ENCODE measurements at places on chromosomes 2 and 18.

GRCh38 chr2:224973112-224974016 is 68.9 kb downstream of the DOCK10 start:
- DNase-seq, result no peak

GRCh38 chr2:163828771-163829170 is 93.0 kb upstream of the FIGN start:
- no peak for DNase-seq

- no peak for DNase-seq
Observed at GRCh38 chr2:206614811-206615210, 27.5 kb upstream of the FAM237A start.

GRCh38 chr2:233409286-233409991 is 55.1 kb downstream of the DGKD start:
- DNase-seq, result no peak

- DNase-seq, result no peak
Observed at GRCh38 chr2:3679616-3680393, 21.8 kb downstream of the ALLC start.

- no peak for DNase-seq
Observed at GRCh38 chr18:250685-251084, 17.2 kb downstream of the THOC1 start.

- no peak for DNase-seq
Observed at GRCh38 chr2:233813236-233814055, 35.3 kb downstream of the MROH2A start.

- no peak for DNase-seq
Observed at GRCh38 chr2:52536929-52537460, 1230.6 kb upstream of the CHAC2 start.

DNA sequence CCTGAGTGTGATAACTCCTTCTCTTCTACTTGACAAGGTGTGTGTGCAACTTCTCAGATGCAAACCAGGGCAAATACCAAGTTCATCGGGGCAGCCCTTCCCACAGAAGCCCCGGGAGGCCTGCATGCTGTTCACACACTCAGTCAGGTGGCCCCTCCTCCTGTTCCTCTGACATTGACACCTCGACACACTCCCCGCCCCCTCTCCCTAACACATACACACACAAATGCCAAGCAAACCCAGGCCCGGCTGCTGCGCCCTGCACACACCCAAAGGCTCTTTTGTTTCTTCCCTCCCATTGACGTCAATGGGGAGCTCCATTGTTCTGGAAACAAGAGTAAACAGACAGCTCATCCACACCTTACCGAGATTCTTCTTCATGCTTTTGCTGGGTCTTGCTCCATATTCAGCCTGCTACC is 1.7 kb upstream of the PER2 start:
- DNase-seq, result no peak

- DNase-seq, result no peak
Observed at GRCh38 chr2:222100704-222101699, 197.8 kb downstream of the PAX3 start.

DNA sequence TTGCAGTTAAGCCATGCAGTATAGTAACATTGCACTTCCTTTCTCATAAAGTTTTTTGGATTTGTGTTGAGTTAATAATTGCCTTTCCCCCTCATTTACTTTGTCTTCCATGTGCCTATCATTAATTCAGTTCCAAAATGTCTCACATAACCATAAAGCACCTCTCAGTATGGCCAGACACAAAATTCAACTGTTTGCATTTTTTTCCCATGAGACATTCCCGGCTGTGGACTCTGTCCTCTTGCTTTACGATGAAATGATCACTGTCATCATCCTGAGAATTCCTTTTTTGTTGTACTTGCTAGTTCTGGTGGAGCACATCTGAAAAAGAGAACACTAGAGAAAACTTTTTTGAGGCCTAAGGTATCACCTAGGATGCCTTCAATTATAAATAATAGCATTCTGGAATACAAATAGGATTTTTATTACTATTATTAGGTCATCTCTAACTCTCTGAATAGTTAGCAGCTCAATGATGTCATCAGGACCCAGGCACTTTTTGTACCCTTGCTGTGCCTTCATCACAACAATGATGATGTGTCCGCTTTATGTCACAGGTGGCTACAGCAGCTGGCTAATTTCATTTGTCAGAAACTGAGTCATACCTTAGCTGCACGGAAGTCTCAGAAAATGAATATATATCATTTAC is 8.5 kb upstream of the ATP8B1 start:
- DNase-seq, result no peak
